Stimulated activated CD8-positive, alpha-beta memory T cell treated with anti-CD3 and anti-CD28 coated beads, Interleukin-7, amount 100 ng/mL, for 24 hours (primary cell): ENCODE measurements at places on chromosomes 12 and 14.

DNA sequence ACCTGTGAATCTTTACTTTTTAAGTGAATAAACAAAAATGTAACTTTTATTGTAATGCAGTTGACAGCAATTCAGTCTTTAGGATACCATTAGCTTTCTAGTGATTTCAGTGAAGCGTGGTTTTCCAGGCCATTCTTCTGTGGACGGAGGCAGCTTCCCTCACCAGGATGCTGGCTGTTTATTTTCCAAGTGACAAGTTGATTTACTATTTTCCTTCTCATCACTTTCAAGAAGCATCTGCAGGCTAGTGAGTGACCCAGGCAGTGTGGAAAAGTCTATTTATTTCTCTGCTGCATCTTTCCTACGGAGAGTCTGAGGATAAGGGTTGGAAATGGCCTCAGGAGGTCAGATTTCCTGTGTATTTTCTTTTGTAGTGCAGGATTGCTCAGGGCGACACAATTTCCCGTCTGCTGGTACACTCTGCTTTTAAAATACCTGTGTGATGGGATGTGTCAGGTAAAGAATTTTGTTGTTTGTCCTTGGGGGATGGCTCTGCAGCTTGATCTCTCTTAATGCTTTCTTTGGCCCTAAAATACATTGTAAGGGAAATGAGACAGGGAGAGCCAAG lies 467.8 kb downstream of the NRXN3 start:
- no peak for DNase-seq

DNA sequence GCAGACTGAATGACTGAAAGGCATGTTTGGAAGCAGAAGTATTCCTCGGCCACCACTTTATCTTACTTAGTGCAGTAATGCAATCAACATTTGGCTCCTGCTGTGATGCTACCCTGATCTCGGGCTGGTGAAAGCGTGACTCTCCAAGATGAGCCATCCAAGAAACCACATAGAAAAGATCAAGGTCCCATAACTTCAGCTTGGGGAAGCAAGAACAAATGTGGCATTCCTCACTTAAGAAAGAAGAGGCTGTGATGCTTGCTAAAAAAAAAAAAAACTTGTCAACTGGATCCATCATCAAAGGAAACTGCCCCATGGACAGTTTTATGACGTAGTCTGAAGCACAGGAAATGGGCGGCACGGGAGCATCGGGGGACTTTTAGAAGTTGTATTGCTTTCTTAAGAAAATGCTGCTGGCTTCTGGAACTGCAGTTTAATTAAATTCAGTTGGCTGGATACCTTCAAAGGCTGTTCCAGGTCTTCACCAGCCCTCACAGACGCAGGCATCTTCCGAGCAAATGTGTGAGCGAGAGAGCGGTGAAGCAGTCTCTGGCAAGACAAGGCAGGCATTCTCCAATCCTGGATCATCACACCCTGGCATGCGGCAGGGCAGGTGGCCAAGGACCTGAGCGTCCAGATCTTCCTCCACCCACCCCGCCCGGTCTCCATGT lies 38.2 kb upstream of the MAP1LC3B2 start:
- no peak for DNase-seq

GRCh38 chr12:57012600-57013465 lies 3.5 kb downstream of the TAC3 start:
- DNase-seq = no peak

DNA sequence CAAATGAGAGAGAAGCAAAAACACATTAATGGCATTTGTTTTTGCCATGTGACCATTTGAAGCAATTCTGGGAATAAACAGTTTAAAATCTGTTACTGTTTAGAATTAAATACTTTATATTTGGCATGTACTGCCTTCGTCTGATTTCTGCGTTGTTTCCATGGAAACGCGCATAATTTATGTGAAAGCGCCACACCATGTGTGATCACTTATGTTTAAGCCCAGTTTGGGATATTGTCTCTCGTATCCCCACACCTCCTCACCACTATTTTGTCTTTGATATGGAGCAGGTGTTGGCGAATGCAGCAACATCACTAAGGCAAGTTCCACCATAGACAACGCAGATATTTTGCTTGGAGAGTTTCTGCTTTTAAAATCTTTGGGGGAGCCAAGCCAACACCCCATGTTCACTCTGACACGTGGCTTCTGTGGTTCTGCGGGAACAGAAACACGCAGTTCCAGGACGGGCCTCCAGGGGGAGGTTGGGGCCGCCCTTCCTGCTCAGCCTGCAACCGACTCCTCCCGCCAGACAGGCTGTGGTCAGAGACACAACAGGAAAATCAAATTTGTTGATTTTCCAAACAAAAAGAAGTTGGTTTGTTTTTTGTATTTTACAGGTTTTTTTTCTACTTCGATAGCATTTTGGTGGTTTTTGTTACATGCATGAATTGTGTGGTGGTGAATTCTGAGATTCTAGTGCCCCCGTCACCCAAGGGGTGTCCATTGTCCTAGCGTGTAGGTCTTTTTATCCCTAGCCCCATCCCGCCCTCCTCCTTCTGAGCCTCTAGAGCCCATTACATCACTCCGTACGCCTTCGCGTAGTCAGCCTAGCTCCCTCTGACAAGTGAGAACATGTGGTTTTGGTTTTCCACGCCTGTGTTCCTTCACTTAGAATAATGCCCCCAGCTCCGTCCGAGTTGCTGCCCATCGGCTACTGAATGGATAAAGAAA lies 101.9 kb upstream of the SFSWAP start:
- peak; percentile 26 for DNase-seq

- no peak for DNase-seq
These were observed 4.4 kb downstream of the ZBTB42 start for GRCh38 chr14:104805326-104805678.

- no peak for DNase-seq
These were observed 714.3 kb upstream of the FOXG1 start for GRCh38 chr14:28052251-28052650.

DNA sequence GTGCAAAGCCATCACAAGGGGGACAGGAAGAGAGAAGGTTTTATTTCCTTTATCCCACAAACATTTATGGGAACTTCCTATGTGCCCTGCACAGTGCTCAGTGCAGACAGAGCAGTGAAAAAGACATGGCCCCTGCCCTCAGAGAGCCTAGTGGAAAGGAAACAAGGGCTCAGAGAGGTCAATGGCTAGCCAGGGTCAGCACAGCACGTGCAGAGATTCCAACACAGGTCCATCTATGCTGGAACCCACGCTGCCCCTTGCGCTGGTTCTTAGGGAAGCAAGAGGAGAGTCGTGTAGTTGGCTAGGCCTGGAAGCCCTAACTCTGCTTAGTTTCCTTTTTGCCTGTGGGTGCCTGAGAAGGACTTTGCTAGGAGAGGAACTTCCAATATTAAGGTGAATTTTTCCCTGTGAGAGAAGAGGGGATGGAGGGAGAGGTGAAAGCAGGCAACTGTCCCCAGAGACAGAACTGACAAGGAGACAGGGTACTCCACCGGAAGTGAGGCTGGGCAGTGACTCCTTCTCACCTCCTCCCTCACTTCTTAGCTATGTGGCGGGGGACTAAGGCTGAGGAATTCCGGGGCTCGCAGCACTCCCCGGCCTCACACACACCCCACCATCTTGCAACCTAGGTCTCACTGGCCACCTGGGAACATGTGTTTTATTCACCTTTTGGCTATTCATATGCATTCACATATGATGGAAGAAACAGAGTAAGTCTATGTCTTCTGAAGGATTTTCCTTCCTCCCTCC lies 12.1 kb upstream of the GPX2 start:
- DNase-seq = no peak

GRCh38 chr12:54486173-54486867 lies 11.2 kb upstream of the NCKAP1L start:
- no peak for DNase-seq

GRCh38 chr12:96323906-96324305 lies 76.3 kb downstream of the CDK17 start:
- no peak for DNase-seq

- no peak for DNase-seq
These were observed 112.5 kb downstream of the CCER1 start for GRCh38 chr12:90842477-90842876.

DNA sequence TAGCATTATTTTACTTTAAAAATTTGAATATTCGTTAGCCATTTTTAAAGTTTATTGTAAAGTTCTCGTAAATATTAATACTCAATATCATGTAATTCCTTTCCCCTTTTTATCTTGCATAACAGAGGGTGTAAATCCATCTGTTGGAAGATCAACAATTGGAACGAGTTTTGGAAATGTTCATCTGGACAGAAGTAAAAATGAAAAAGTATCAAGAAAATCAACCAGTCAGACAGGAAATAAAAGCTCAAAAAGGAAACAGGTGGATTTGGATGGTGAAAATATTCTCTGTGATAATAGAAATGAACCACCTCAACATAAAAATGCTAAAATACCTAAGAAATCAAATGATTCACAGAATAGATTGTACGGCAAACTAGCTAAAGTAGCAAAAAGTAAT lies 1.8 kb downstream of the PMCH start:
- DNase-seq = no peak

GRCh38 chr14:39731912-39732311 lies 299.7 kb upstream of the FBXO33 start:
- DNase-seq = no peak

- no peak for DNase-seq
These were observed 1353.9 kb downstream of the AACS start for GRCh38 chr12:126419131-126419530.

DNA sequence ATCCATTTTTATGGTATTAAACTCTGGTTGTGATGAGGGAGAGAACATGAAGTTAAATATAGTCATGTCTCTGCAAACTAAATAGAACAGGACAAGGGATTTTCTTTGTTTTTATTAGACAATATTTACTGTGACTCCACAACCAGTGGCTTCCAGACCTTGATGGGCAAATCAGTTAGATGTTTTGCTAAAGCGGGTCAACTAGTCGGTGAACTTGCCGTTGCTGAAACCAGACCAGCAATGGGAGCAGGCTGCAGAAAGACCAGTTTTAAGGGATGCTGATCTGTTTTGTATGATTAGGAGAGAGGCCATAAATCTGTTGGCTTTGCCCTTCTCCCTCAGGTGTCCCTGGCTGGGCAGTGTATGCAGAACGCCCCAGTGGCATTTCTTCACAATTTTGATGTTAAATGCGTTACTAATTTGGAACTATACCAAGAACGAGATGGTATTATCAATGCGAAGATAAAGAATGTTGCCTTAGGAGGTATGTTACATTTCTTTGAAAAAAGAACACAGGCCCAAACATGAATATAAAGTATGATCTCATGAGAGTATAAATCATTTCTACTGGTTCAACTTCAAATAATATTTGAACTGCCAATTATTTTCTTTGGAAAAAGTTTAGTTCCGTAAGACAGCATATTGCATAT lies 19.4 kb downstream of the TCTN2 start:
- DNase-seq = no peak

GRCh38 chr12:81350309-81350708 lies 272.4 kb downstream of the ACSS3 start:
- no peak for DNase-seq

DNA sequence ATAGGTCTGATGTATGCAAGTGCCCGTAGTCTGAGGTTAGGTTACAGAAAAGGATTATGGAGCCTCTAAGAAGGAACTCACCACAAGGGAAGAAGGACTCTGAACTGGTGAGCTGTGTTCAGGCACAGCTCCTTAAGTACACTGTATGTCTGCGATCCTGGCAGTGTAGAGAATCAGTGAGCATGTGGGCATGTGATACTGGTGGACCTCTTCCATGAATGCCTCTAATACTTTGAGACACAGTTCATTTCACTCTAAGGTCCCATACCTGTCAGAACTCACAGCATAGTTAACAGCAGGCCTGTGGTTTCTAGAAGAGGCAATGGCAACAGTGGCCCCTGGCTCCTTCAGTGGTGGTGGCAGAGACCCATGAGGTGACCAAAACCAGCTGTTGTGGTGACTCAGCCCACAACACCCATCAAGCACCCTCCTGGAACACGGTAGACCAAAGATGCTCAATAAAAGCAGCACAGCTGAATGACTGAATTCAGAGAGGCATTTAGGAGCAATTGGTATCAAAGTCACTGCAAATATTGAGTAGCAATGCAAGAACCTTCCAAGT lies 6.9 kb upstream of the OR6J1 start:
- no peak for DNase-seq

DNA sequence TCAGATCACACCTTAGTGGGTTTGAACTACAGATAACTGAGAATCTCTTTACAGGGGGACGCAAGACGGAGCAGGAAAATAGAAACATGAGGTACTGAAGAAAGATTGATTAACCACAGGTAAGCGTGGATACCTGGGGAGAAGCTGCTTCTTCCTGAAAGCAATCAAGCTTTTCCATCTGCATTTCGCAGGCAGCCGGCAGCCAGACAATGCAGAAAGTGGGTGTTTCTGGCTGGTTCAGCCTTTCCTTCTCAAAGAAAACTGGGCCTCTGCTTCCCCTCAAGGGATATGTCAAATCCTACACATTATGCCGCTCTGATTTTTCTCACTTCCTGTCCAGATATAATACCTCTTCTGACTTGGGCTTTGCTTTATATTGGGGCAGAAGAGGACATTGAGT lies 39.1 kb upstream of the PPFIA2 start:
- DNase-seq = no peak

- DNase-seq = peak; percentile 40
These were observed 628 bp upstream of the TSHR start for GRCh38 chr14:80954687-80955299.
